ENCODE measurements at places on chromosomes 16 and 17.
A peak's percentile ranks its signal among the peaks of the same experiment; 100 is the strongest.

- DNase-seq, result no peak
Measured at GRCh38 chr16:5367951-5368350, 270.4 kb upstream of the EEF2KMT start.

DNA sequence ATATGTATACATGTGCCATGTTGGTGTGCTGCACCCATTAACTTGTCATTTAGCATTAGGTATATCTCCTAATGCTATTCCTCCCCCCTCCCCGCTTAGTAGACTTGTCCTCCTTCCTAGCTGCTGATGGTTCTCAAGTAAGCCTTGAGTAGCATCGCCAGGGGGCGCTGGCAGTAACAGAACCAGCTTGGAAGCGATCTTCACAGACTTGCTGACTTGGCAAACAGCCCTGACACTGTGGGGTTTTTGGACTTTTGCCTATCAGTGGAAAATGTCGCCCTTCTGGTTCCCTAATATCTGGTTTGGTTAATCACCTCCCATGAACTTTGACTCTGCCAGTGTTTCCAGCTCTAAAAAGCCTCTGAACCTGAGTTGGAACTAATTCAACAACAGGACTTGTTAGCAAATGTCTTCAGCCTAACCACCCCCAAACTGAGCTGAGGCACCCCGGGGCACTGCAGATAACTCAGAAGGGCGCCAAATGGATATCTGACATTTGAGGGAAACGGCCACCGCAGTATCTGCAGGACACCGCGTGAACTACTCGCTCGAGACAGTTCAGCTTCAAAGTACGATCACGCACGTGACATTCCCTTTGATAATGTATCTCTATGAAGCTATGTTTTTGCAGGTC, 15.4 kb upstream of the SPATA32 start:
- peak; percentile 80 for DNase-seq

- DNase-seq, result peak; percentile 84
Measured at GRCh38 chr16:65117811-65118448, 3.9 kb downstream of the CDH11 start.

DNA sequence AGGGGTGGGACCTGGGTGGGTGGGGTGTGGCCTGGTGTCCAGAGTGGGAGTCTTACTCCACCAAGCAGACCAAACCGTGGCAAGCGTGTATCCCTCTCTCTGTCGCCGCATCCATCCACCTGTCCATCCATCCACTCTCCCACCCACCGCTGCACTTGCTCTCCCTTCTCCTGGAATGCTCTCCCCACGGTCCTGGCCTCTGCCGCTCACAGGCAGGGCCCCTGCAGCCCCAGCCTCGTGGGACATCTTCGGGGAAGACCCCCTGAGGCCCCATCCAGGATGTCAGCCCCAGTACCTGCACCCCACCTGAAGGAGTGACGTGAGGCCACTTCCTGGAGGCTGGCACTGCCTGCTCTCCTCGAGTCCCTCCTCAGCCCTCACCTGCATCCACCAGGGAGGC, 189.5 kb upstream of the GSE1 start:
- no peak for DNase-seq

DNA sequence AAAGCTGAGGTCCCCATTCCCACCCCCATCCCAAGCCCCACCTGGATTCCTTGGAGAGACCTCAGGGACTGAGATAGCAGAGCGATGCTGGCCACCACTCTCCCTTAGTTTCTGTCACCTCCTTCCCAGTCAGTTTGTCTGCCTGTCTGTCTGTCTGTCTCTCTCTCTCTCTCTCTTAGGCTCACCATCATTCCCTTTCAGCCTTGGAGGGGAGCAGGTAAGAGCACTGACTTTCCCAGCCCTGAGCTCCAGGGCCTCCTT, 5.9 kb downstream of the CD300LB start:
- no peak for DNase-seq

GRCh38 chr16:49275050-49275730, 6.4 kb downstream of the CBLN1 start:
- DNase-seq, result no peak

Data from HFFc6 (cell line).